SK-MEL-5 (cell line): ENCODE measurements at places on chromosomes 6 and 20. TPM values are rescaled to one million over a fixed set of nuclear protein-coding genes. Genes with fewer than 3 reads are reported as not detected.

DNA sequence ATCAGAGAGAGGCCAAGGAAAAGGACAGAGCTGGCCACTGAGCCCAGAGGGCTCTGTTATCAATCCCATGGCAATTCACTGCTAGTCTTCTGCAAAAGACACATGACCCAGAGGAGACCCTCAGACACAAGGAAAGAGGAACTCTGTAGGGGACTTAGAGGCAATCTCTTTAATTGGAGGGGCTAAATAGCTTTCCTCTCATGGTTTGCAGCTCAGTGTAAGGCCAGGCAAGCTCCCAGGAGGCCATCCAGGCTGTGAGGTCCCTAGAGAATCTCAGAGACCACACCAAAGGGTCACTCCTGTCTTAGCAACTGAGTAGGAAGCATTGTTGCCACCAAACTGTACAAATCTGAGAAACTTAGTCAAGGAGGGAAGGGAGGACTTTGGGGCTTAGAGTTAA, 10.0 kb upstream of the HLA-DOA start:
- no peak for DNase-seq

DNA sequence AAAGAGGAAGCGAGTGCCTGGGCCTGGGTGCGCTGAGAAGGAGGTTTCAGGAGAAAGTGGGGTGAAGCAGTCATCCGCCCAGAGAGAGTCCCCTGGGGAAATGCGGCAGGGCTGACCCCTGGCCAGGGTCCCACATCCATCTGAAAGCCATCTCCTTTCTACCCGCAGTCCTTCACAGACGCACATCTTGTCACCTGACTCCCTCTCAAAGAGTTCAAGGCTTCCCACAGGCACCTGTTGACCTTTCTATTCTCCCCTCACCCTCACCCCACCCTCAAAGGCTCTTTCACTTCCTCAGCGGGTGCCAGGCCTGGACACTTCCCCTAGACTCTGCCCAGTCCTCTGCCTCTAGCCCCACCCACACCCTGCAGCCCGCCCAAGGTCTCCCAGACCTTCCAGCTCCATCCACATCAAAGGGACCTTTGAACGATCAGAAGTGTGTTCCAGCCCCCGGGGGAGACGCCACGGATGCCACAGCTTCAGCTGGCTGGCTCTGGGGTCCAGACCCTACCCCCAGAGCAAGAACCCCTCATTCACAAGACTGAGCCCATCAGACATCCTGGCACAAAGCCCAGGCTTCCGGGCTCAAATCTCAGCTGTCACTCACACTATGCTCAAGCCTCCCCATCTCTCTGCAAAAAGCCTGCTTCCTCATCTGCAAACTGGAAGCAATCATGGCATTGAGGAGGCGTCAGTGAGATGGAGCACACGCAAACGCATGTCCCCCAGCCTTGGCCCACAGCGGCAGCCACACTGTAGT, 2.1 kb downstream of the CTSZ start:
- DNase-seq = peak; percentile 63

DNA sequence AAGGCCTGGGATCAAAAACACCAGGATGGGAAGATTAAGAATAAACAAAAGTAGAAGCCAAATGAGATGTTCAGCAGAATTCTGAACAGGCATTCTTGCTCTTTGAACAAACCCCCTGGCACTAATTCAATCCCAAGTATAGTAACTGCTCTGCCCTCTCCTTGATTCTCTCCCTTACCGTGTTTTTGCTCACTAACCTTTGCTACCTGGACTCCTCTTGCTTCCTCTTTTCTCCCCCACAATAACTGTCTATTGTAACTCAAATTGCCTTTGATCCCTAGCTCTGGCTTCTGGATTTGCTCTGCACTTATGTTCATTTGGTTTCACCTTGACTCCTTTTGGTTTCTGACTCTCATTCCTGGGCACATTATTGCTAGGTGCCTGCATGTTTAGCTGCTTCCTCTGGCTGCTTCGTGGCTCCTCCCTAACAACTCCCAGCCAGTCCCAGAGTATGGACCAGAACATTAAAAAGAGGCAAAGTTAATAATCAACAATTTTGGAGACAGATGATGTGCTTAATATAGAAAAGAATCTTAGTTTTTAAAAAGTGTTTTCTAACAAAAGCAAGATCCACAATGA, 65.4 kb upstream of the PHIP start:
- DNase-seq = no peak

- no peak for DNase-seq
These were observed 140.6 kb downstream of the KIF16B start for GRCh38 chr20:16432466-16433292.

GRCh38 chr6:77106992-77107391, 356.3 kb downstream of the HTR1B start:
- DNase-seq = no peak

DNA sequence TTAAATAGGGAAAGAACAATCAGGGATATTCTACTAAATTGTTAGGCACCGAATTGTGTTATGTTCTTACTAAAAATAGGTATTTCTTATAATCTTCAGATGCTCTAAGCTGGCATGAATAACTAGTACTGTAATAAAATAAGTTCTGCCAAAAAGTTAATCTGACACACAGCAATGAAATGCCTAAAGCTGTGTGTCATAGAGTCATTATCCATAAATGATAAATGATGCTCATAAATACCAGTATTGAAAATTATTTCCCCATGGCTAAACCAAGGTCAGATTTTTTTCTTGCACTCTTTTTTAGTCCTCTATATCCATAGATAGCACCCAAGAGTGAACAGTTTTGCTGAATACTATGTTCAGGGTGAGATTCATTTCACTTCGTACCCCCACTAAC, 11.7 kb upstream of the PRIM2 start:
- no peak for DNase-seq

DNA sequence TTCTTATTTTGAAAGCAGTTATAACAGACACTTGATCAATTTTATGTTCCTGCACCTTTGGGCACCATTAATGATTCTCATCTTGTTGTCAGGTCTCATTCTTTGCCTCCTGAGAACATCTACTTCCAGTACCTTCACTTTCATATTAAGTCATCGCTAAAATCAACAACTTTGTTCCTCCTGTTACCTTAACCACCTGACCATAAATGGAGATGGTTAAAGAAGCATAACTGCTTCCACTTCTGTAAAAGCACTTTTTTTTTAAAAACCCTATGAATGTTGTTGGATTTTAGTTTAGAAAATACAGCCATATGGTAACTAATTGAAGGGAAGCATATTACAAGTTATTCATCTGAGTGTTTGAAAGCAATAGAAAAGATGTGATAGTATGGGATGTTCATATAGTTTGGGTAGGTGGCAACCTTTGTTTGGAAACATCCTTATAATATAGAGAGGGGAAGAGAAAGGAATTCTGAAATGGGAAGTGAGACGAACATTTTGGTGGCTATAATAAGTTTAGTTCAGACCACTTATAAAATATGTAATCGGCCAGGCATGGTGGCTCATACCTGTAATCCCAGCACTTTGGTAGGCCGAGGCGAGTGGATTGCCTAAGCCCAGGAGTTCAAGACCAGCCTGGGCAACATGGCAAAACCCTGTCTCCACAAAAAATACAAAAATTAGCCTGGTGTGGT, 53.9 kb downstream of the AFG1L start:
- DNase-seq = no peak

GRCh38 chr6:56761651-56762050, 119.0 kb upstream of the DST start:
- DNase-seq = no peak

GRCh38 chr6:137282254-137282653, 63.1 kb upstream of the IFNGR1 start:
- DNase-seq = no peak

GRCh38 chr6:46262928-46263706, 92.3 kb upstream of the ENPP5 start:
- DNase-seq = no peak

- no peak for DNase-seq
These were observed 598.4 kb upstream of the MARCKS start for GRCh38 chr6:113258771-113259170.

GRCh38 chr20:25539742-25540672, 45.3 kb downstream of the NINL start:
- DNase-seq = peak; percentile 42

DNA sequence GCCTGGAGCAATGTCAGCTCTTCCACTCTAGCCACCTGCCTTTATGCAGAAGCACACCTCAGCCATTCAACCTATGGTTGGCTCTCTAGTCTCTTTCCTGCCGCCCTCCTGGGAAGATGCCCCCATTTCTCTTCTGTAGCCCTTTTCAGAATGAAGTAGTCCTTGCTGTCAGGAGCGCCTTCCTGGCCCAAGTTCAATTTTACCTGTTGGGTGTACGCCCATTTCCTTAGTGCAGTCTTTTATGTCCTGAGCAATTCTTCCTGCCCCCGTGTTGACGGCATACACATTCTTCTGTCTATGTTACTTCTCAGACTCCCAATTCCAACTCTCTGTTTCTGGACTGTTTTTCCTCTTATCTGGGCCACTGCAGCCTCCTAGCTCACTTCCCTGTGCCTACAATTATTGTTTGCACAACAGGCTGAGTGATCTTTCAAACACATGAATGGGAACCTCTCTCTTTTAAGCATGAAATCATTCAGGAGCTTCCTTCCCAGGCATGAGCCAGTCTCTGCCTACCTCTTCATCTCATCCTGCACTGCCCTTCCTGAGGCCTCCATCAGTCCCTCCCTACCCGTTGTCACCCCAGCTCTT, 389.2 kb downstream of the CD83 start:
- DNase-seq = no peak

DNA sequence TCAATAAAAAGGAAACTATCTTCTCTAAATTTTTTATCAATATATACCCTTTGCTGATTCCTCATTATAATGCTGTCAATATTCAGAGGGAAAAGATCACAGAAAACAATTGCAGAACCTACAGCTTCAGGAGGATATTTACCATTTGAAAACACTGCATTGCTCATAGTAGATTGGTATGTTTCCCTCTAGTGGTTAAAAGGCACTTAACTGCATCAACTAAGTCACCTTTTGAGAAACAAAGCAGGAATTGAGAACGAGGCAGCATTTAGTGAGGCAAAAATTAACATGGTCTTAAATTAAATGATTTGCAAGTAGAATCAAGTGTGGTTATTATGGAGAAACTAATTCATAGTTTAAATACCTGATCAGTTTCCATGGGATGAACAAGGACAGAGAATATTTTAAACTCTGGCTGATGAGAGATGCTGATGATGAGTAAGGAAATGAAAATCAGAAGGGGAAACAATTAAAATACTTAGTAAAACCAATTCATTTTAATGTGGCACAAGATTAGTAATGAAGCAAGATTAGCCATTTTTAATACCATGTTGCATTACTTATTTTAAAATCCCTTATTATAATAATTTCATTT, 642.1 kb downstream of the EPHA7 start:
- DNase-seq = peak; percentile 62

DNA sequence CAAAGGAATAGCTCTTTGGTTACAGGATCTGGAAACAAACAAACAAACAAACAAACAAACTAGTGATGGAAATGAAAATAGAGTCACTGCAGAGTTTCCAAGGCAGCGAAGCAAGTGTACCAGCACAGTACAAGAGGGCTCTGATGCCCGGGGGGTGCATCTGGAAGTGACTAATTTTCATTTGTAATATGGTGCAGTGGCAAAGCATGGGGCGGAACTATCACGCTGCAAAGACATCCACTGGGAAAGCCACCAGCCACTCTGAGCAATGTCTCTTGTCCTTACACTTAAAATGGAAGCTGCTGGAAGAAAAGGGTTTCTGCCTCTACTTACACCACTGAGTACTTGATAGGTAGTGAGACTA, 44.4 kb upstream of the NEDD9 start:
- no peak for DNase-seq

DNA sequence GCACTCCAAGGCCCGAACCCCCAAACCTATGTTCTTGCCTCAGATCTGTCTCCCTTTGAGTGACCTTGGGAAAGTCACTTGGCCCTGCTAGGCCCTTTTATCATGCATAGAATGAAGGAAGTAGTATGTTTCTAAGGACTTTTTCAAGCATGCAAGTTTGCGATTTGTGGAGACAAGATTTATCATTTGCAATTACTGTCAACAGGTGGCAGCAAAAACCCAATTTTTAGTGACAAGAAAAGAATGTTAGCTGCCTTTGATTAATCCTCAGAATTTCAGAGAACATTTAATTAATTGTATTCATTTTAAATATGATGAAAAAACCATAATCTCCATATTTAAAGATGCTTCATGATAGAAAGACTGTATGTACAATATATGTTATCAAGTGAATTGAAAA, 28.3 kb upstream of the PREP start:
- peak; percentile 64 for DNase-seq

- DNase-seq = no peak
These were observed 40.0 kb downstream of the SLC22A1 start for GRCh38 chr6:160161647-160161986.

GRCh38 chr6:12848964-12849808, 132.6 kb downstream of the PHACTR1 start:
- no peak for DNase-seq

DNA sequence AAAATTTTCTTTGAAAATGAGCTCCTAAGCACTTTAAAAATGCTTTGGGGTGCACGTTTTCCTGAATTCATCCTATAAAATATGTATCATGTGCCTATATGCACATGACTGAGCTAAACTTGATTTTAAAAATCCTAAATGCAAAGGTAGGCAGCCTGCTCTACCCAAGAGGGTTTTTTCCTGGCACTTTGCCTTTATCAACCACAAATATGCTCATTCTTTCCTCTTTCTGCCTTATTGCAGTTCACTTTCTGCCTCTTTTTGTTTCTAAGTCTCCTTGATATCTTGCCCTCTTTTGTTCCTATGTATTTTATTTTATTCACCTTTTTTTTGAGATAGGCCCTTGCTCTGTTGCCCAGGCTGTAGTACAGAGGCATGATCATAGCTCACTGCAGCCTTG, 229.3 kb downstream of the GRM1 start:
- DNase-seq = no peak

DNA sequence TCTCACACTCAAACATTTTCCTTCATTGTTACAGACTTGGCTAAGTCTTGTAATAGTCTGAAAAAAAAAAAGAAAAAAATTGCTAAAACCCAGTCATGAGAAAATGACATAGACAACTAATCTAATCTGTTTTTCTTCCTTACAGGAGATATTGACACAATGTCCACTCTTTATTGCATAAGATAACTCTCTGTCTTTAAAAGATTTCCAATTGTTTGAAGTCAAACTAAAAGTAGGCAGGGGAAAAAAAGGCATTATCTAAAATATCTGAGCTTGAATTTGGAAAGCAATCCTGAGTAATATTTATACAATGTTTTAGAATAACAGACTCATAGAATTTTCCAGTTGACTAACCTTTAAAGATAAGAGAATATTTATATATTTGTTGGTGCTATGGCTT, 233.0 kb upstream of the CEP162 start:
- no peak for DNase-seq

DNA sequence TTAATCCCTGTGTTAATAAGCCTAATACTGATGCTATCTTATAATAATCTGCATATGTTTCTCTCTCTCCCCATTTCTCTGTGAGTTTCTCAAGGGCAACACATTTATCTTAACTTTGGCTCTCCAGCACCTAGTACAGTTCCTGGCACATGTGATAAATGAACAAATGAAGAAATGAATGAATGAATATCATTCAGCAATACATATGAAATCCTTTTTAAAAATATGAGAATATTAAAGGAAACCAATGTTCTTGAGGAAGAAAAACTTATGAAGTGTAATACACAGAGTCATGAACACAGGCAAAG, 55.9 kb downstream of the PIGU start:
- no peak for DNase-seq

Gene ASIP
- total RNA-seq = 0.55 TPM in 1 of 2 replicates, not detected in the other

Gene MDFI
- 0.21 TPM in 2 replicates for total RNA-seq

Gene SOX18
- 0.37 TPM in 1 of 2 replicates, not detected in the other for total RNA-seq

Gene SUMO4
- total RNA-seq = 0.43 TPM in 1 of 2 replicates, not detected in the other

Gene GNRH2
- total RNA-seq = not detected in 2 replicates

Gene PRICKLE4
- not detected in 2 replicates for total RNA-seq

Gene SAPCD1
- total RNA-seq = 1.1 and 1.7 TPM in 2 replicates

Gene DNMT3B
- 1.9 and 2.3 TPM in 2 replicates for total RNA-seq

Gene LKAAEAR1
- total RNA-seq = 1.1 TPM in 1 of 2 replicates, not detected in the other

Gene OARD1
- 20.2 and 23.4 TPM in 2 replicates for total RNA-seq

Gene LPA
- total RNA-seq = not detected in 2 replicates

Gene CD83
- total RNA-seq = 43.0 and 43.5 TPM in 2 replicates

Gene MCHR2
- total RNA-seq = 0.16 and 0.18 TPM in 2 replicates
